Ureter (tissue), 1 donor: ENCODE measurements at places on chromosomes 3 and 15.
A peak's percentile ranks its signal among the peaks of the same experiment; 100 is the strongest.

DNA sequence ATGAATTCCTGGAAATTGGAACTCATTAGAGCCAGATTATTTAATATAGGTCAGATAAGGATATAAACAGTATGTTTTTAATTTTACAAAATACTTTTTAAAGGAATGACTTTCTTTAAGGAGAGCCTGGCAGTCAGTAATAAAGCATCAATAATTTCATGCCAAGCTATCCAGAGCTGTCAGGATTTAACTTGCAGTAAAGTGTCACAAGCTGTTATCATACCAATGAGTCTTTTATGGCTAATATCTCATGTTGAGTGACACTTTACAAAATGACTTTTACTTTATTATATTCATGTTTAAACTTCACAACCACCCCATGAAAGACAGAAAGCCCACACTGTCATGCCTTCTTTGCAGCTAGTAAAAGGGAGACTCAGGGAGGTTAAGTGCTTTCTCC lies 72.9 kb upstream of the C3orf49 start:
- no peak for DNase-seq

DNA sequence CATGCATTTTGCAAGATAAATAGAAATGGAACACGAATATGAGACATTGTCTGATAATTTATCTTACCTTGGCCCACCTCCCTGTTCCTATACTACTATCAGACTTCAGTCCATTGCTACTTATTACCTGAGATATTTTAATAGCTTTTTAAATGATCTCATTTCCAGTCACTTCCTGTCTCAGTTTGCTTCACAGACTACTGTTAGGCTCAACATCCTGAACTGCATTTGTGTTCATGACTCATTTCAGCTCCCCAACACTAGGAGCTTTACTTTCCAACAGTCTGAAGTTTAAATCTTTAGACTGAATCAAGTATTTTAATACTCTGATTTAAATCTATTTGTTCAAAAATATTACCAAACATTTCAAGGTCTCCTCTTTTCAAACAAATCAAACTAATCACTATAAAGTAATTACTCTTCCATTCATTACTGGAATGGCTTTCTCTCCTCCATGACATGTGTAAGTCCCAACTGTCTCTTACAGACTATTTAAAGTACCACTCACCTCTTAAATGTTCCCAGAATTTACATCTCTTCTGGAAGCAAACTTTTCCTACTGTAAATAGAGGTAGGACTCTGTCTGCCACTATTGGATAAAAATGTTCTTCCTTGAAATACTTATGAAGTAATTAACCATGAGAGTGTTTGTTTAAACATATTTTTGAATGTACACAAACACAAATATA lies 1277.6 kb downstream of the ZPLD1 start:
- no peak for DNase-seq

DNA sequence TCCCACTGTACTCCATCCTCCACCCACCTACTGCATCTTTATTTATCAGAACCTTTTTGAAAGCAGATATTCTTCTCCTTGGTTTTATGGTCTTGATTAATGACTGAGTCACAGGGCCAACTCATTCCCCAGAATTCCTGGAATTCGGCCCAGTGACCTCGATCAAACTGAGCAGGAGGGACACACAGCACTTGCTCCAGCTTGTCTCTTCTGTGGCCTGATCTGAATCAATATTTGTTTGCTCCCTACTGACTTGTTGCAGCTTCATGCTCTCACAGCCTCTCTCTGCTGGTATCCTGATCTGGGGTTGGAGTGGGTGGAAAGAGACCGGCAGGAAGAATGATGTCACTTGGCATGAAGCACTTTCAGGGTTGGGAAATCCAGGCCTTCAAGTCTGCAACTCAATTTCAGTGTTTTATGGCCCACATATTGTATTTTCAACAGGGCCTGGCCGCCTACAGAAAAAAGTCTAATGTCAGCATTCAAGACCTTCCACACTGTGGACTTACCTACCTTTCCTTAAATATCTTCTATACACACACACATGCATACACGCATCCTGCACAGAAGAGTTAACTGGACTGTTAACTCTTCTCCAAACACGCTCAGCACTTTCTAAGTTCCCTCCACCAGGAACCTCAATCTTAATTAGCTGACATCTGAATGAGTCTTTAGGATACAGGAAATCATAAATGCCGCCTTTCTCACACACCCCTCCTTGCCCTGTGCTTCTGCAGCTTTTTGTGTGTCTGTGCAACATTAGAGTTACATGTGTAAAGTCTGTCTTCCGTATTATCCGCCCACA lies 4.6 kb downstream of the ANXA2 start:
- peak; percentile 80 for DNase-seq

- no peak for DNase-seq
Observed at GRCh38 chr3:9308298-9308990, 54.4 kb upstream of the THUMPD3 start.

GRCh38 chr3:138359148-138359918 lies 11.0 kb downstream of the MRAS start:
- no peak for DNase-seq
